Upper lobe of right lung (tissue), 1 donor: ENCODE measurements at places on chromosomes 5 and 9.

DNA sequence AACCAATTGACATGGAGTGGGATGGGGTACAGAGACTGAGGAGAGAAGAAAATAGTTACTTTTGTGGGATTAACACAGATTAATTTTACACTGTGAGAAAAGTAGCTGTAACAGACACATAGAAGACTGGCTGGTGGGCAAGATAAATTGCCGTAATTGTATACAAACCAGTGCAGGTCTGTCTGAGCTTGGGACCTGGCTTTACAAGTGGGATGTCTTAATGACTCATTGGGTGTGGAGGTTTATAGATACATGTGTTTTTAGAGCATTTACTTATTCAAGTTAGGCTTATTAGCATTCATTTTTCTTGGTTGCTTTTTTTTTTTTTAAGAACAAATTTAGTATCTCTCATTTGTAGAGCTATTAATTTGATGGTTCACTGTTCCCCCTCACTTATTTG lies 37.5 kb downstream of the SLC44A1 start:
- no peaks in the 10 kb centered on the region for H3K36me3 ChIP-seq
- H3K27me3 ChIP-seq = no peaks in the 10 kb centered on the region
- H3K4me3 ChIP-seq = no peak overlapping the region
- no peak for DNase-seq
- no peak overlapping the region for H3K27ac ChIP-seq

DNA sequence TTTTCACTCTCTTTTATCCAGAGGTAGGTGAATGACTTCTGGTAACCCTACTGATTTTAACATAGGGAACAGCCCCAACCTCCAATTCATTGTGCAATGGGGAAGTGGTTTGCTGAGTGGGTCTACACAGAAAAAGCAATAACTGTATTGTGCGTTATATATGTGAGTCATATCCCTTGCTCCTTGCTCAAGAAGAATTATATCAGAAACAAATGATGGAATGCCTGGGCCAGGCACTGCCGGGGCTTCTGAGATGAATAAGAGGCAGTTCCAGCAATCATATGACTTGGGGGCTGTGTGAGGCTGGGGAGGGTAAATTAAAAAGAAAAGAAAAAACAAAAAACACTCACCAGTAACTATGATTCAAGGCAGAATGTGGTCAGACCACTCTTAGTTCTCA lies 79.2 kb upstream of the ABCA1 start:
- H3K27ac ChIP-seq = no peak overlapping the region
- H3K4me1 ChIP-seq = peaks cover 7% of the 10 kb centered on the region
- H3K27me3 ChIP-seq = no peaks in the 10 kb centered on the region
- H3K36me3 ChIP-seq = no peaks in the 10 kb centered on the region
- no peak for DNase-seq
- no peak overlapping the region for H3K4me3 ChIP-seq

DNA sequence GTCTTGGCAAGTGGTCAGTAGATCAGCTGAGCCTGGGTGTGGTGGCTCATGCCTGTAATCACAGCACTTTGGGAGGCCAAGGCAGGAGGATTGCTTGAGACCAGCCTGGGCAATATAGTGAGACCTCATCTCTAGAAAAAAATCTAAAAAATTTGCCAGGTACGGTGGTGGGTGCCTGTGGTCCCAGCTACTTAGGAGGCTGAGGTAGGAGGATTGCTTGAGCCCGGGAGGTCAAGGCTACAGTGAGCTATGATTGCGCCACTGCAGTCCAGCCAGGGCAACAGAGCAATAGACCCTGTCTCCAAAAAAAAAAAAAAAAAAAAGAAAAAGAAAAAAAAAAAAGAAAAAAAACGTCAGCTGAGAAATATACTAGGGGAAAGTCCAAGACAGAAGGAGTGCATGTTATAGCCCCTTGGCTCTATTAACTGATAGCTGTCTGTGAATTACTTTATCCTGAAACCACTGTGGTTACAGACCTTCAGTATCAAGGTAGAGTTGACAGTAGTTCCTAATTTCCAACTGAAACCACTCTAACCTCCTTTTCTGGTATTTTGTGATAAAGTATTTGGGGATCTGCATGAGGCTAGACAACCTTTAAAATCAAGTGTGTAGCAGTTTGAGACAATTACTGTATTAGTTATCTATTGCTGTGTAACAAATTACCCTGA lies 2.3 kb upstream of the INIP start:
- peaks cover 2% of the 10 kb centered on the region for H3K36me3 ChIP-seq
- H3K4me1 ChIP-seq = peaks cover 6% of the 10 kb centered on the region
- no peaks in the 10 kb centered on the region for H3K27me3 ChIP-seq
- no peak overlapping the region for H3K27ac ChIP-seq

DNA sequence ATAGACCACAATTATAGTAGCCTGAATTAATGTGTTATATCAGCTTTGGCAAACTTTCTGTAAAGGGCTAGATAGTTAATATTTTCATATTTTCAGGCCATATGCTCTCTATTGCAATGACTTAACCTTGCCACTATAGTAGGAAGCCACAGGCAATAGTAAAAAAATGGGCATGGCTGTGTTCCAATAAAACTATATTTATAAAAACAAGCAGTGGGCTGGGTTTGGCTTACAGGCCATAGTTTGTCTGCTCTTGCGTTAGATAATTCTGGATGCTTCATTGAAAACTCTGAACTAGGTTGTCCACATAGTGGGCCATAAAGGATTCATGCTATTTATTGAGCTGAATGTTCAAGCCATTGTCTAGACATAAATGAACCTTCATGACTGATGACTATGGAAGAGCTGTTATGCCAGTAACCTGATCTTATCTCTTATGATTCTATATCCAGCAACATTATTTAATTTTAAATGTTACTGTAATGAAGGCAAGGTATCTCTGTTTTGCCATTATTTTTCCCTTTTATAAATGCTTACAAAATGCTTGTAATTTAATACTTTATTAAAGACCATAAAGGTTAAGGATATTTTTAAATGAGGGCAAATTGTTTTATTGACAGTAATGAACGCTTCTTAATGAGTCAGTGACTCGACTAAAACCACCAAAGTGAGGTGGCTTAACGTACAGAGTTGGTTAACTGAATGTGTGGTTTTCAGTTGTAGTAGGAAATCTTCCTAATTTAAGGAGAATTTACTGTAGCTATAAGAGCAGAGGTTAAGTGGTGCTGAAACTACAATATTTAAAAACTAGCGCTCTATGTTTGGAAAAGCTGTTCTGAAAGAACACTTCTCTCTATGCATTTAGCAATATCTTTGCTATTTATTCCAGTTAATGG lies 560.6 kb downstream of the PRR16 start:
- no peak overlapping the region for H3K4me3 ChIP-seq
- H3K4me1 ChIP-seq = no peaks in the 10 kb centered on the region
- no peak for DNase-seq
- no peaks in the 10 kb centered on the region for H3K27me3 ChIP-seq
- H3K36me3 ChIP-seq = no peaks in the 10 kb centered on the region
- H3K27ac ChIP-seq = no peak overlapping the region

DNA sequence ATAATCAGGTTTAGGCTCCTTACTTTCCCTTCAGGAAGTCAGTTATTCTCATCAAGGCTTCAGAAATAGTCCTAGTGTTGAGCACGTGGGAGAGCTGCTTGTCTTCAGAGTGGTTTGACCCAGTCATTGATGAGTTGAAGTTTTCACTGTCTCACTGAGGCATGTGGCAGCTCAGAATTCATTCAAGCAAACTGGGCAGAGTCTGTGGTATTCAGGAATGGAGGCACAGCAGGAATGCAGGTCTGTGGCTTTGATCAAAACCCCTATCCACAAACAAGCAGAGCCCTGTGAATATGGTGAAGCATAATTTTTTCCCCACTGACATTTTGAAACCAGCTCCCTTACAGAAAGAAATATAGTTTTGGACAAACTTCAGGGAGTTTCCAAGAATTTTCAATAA lies 207.3 kb downstream of the CD180 start:
- H3K4me3 ChIP-seq = no peak overlapping the region
- H3K36me3 ChIP-seq = no peaks in the 10 kb centered on the region
- no peaks in the 10 kb centered on the region for H3K27me3 ChIP-seq
- no peak for DNase-seq
- H3K4me1 ChIP-seq = no peaks in the 10 kb centered on the region

DNA sequence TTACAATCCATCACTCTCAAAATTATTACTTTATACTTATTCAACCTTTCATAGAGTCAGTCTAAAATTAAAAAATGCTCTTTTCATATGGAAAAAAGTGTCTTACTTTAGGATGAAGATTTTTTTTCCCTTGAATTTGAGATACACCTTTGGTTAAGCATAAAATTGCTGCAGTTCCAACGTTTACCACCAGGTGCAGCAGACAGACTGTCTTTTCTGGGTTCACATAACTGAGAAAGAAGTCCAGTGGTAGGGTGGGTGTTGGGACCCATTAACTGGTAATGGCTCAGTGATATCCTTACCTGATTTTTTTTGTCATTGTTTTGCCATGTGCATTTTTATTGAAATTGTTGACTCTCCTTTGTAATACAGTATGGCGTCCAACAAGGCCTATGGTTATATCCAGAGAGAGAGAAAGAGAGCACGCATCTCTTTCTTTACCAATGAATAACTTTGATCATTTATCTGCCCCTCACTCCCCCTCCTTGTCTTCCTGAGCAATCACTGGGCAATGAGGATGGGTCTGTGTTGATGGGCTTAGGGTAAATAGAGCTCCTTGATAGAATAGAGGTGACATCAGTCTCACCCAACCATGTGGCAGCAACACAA lies 98.4 kb downstream of the FBXL7 start:
- no peak overlapping the region for H3K4me3 ChIP-seq
- no peak overlapping the region for H3K27ac ChIP-seq
- H3K27me3 ChIP-seq = no peaks in the 10 kb centered on the region
- DNase-seq = no peak
- no peaks in the 10 kb centered on the region for H3K36me3 ChIP-seq

- no peak overlapping the region for H3K27ac ChIP-seq
- H3K4me1 ChIP-seq = peaks cover 25% of the 10 kb centered on the region
- no peak for DNase-seq
- no peaks in the 10 kb centered on the region for H3K27me3 ChIP-seq
These were observed 134.2 kb downstream of the ARHGAP26 start for GRCh38 chr5:142904416-142904815.

GRCh38 chr9:87957839-87958238 lies 16.5 kb downstream of the CDK20 start:
- no peak overlapping the region for H3K4me3 ChIP-seq
- H3K27me3 ChIP-seq = no peaks in the 10 kb centered on the region
- no peaks in the 10 kb centered on the region for H3K36me3 ChIP-seq
- no peak overlapping the region for H3K27ac ChIP-seq
- no peaks in the 10 kb centered on the region for H3K4me1 ChIP-seq
